Effector CD4-positive, alpha-beta T cell (primary cell): ENCODE measurements at places on chromosomes 7 and 10.

DNA sequence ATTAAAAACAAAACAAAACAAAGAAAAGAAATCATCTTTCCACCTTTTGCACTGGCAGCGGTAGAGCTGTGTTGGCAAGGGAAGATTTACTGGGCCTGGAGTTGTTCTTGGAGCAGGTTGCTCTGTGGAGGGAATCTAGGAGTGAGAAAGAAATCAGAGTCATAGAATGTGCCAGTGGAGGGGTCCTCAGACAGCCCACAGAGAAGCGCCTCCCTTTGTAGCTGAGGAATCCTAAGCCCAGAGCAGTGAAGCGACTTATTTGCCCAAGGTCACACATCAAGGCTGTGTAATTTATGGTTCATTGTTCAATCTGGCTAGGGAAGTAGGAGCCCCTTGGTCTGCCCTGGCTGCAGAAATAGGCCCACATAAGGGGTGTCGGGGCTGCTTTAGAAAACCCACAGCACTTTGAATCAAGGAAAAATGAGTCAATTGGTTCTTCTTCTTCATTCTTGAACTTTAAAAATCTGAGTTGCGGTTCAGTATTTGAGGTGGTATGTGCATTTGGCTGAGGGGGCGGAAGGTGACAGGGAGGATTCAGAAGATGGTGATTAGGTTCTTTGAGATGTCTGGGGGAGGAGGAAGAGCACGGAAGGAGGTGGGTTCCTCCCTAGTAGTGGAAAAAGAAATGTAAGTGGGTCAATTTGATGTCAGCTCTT is 253.7 kb downstream of the PTEN start:
- DNase-seq: no peak

DNA sequence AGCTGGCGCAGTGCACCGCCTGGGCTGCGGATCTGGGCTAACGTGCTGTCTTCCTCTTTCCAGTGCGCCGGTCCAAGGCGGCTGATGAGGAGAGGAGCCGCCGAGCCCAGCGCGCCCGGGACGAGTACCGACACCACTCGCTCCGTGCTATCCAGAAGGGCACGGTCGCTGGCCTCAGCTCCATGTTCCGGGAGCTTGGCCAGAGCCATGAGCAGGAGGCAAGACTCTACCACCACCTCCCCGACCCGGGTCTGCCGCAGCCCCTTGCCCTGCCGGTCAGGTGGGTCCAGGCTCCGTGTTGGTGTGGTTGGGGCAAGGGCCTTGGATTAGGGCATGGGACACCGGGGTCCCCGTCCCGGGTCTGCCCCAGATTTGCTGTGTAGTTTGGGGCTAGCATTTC is 65.8 kb downstream of the SH2D4B start:
- no peak for DNase-seq

GRCh38 chr7:135321556-135321955 is 87.9 kb downstream of the STRA8 start:
- no peak for DNase-seq

DNA sequence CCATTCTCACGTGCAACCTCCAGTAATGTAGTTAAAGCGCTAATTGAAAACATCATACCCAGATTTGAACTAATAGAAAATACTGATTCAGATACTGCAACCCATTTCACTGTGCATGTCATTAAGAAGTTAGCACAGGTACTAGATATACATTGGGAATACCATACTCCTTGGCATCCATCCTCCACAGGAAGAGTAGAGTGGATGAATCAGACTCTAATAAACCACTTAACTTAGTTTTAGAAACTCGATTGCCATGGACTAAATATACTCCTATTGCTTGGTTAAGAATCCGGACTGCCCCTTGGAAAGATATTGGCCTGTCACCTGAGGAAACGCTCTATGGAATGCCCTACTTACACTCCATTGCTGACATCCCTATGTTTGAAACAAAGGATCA is 9.5 kb downstream of the AKR1B15 start:
- DNase-seq: no peak

- no peak for DNase-seq
Measured at GRCh38 chr7:8908889-8909288, 475.5 kb downstream of the NXPH1 start.

- no peak for DNase-seq
Measured at GRCh38 chr10:501596-501995, 187.9 kb downstream of the DIP2C start.

DNA sequence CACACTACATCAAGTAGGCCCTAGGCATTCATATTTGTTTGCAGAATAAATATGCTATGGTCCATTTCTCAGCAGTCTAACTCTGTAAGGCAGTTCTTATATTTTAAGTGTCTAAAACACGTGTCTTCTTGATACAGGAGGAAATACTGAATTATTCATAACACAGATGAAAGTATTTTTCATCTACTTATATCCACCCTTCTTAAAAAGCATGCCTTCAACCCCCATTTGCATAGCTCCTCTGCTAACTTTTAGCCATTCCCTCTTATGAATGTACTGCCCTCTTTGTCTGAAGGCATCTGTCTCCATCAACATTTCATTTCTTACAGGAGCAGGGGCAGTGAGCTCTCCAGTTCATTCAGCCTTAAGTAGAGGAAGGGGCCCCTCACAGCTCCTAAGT is 57.7 kb downstream of the ZFAND4 start:
- DNase-seq: no peak

DNA sequence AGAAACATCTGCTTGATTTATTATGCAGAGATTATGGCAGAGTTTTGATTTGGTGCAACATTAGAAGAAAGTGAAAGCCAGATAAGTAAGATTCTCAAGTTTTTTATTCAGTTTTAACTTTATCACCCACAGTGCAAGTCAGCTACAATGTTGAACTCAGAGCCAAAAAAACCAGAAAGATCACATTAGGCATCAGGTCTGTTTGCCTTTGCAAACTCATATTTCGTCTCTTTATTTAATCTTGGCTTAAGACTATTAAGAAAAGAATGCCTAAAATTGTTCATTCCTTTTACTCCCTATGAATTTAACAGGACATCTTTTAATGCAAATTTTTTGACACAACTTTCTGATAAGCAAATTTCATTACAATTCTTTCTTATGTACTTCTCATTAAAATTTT is 76.0 kb upstream of the TMEM26 start:
- no peak for DNase-seq

DNA sequence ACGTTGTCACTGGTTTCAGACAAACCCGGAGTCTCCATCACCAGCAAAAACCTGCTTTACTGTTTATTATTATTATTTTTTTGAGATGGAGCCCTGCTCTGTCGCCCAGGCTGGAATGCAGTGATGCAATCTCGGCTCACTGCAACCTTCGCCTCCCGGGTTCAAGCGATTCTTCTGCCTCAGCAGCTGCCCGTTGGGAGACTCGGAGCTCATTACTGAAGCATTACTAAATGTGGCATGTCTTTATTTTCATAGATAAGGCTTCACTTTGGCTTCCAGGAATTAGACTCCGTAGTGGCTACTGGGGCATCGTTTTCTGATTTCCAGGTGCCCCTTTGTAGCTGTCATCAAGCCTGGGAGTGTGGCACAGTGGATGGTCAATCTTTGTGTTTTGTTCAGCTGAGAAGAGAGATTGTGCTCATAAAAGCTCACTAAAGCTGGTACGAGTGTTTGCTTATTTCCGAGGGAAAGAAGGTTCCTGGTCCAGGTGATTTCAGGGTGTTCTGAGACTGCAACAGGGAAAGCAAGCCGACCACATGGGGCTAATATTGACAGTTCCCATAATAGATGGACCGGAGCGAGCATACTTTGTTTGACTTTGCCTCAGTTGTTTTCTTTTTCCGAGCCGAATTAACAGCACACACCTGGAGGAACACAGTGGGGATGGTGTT is 163.1 kb downstream of the CAMK1D start:
- DNase-seq: no peak

GRCh38 chr7:157431951-157432540 is 95.2 kb downstream of the DNAJB6 start:
- DNase-seq: no peak

- DNase-seq: no peak
Measured at GRCh38 chr10:11435581-11435981, 175.9 kb downstream of the USP6NL start.

DNA sequence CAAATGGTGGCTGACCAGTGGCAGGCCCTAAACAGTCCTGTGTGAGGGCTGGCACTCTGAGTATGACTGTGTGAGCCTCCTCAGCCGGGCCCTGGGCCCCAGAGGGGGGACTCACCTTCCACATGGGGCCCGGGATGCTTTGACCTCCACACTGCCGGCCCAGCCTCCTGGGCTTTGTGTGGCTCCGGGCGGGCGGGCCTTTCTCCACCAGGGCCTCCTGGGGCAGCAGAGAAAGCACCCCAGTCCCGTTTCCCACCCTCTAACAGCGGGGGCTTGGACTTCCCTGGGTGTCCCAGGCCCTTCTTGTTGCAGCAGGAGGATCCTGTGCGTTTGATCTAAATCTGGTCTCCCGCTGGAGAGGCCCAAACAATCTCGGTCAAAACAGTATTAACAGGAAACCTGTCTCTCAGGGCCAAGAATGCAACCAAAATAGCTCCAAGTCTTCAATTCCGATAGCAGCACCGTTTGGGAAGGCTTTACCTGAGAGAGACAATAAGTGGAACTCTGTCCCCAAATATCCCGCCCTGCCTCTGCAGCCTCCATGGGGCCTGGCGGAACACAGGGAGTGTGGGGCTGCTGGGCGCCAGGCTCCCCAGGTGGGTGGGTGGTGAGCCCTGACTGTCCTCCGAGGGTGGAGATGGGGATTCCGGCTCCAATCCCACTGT is 104.8 kb upstream of the ZNF32 start:
- DNase-seq: no peak

GRCh38 chr10:13234172-13234571 is at the start of gene UCMA:
TSS of gene UCMA (minus strand) at chr10:13234374. CDS start at chr10:13234258, 116 bp downstream.
- DNase-seq: no peak

GRCh38 chr7:681551-682307 is 44.8 kb upstream of the DNAAF5 start:
- DNase-seq: no peak

GRCh38 chr7:4820405-4820966 is 41.3 kb downstream of the PAPOLB start:
- no peak for DNase-seq

DNA sequence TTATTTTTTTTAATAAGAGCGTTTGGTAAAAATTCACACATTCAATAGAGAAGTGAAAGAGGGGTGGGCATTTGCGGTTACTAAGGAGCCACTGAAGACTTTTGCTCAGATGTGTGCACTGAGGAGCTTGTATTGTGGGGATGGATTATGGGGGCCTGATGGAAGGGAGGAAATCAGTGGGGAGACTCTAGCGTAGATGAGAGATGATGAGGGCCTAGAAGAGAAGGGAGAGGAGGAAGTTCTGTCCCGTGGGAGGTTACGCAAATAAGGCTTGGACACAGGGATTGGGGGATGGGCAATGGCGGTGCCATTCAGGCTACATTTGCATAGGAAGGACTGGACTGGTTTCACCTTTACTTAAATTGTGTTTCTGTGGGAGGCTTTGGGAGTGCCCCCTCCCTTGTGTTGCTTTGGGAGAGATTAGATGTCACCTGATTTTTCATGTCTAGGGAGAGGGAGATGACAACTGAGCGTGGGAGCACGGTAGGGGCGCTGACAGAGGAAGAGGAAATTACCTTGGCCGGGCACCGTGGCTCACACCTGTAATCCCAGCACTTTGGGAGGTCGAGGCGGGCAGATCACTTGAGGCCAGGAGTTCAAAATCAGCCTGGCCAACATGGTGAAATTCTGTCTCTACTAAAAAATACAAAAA is 2.2 kb upstream of the HIP1 start:
- DNase-seq: no peak
